ENCODE measurements at places on chromosomes 6 and 20.

GRCh38 chr6:130188207-130188899, 34.4 kb downstream of the SAMD3 start:
- DNase-seq: no peak

DNA sequence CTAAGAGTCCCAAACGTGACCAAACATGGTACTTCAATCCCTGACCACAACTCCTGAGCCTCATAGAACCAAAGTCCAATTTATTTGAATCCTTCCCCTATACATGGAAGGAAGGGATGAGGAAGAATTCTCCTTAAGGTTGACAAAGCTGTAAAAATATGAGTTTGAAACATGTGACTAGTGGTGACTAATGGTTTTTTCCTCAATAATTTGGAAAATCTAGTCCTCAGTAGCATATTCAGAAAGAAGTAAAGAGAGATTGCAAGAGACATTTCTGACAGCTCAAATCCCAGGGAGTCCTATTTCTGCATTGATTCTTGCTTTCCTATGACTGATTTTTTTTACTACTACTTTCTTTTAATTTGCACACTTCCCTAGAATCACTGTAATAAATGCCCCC, 443.7 kb downstream of the FRK start:
- DNase-seq: no peak

DNA sequence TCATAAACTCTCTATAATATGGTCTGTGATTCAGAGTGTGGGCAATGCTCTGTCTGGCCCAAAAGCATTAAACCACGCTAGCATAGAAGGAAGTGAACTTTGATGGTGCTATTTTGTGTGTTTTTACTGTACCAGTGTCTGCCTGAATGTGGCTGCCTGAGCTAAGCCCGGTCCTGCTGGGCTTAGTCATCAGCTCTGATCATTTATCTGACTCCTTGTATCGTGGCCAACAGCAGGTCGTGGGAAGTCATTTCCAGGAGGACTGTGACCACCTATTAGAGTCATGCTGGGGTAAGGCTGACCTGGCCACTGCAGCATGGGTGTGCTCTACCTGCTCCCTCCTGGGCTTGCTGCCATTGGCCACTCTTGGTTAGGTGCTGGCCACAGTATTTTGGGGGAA, 239.1 kb upstream of the CEP162 start:
- no peak for DNase-seq

- DNase-seq: no peak
Observed at GRCh38 chr6:43968110-43968965, 158.9 kb downstream of the MRPL14 start.

DNA sequence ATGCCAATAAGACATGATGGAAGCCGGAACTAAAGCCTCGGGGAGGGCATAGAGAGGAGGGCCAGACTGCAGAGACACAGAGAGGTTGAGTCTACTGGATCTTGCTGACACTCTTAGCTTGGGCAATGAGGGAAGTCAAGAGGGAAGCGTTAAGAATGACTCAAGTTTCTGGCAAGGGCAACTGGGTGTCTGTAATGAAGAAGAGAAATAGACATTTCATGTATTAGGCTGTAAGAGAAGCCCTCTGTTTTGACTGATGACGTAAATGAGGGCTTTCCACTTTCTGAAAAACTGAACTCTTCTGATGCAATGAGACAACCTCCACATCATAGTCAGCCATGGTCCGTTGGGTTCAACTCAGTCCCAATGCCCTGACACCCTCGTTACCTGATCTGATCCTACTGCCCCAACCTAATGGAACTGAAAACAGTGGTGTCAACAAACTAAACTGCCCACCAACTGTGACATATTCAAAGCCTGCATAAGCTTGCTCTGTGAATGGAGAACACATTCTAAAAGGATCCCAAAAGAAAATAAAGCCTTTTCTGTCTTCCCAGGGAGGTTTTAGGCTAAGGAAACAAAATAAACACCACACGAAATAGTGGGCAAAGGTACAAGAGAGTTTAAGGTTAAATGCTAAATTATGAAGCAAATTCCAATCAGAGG, 45.8 kb upstream of the PNRC1 start:
- DNase-seq: no peak

GRCh38 chr6:23307516-23307915, 738.1 kb downstream of the HDGFL1 start:
- no peak for DNase-seq
